ENCODE measurements at places on chromosomes 4 and X.

DNA sequence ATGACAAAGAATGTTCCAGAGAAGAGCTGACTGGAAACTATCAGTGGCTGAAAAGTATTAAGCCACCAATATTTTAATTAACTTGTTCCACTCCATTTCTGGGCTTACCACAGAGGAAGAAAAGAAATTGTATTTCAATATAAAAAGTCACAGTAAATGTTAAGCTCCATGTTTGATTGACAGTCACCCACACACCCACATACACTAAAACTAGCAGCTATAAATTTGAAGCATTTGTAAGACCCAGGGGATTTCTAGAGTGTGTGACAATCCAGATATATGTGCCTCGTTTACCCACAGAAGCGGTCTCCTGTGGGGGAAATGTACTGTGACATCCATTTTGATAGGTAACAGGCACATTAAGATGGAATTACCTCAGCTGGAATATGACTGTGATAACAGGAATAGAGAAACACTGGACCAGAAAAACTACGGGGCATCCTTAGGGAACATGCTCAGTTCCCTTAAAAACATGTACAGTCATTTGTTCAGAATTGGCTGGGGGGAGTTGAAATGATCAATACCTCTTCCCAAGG lies 39.0 kb upstream of the RASGEF1B start:
- no peak for DNase-seq

- DNase-seq: no peak
These were observed 891 bp downstream of the XK start for GRCh38 chrX:37686369-37686995.

GRCh38 chr4:126086041-126086440 lies 771.3 kb downstream of the FAT4 start:
- no peak for DNase-seq

DNA sequence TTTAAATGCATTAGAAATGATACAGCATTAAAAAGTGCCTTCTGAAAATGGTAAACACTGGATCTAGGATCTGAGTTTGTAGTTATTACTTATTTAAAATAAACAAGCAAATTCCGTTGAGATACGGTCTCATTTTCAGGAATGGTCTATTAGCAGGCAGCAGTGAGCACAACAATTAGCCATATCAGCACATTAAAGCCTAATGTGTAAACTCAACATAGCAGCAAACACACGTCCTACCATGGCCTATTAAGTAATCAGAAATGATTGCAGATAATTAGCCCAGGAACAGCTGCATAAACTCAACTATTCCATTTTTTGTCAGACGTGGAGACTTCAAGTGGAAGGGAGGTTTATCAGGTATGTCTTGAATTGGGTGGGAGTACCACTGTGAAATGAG lies 61.8 kb downstream of the NEIL3 start:
- no peak for DNase-seq

- no peak for DNase-seq
These were observed 73.9 kb downstream of the INTS12 start for GRCh38 chr4:105634402-105635080.

DNA sequence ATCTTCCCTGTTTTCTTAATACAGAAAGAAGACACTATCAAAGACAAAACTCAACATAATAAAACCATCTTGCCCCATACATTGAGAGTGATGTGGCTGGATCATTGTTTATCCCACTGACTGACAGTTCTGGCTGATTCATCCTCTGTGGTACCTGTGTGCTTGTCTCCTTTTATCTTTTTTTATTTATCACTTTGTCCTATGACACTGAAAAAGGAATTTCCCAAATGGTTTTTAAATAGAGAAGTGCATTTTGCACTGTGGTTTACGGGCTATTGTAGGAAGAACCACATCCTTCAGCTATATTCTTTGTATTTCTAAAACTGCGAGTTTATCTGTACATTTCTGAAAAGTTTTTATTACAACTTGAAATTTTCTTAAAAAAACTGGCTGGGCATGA lies 15.0 kb downstream of the TTC29 start:
- no peak for DNase-seq

DNA sequence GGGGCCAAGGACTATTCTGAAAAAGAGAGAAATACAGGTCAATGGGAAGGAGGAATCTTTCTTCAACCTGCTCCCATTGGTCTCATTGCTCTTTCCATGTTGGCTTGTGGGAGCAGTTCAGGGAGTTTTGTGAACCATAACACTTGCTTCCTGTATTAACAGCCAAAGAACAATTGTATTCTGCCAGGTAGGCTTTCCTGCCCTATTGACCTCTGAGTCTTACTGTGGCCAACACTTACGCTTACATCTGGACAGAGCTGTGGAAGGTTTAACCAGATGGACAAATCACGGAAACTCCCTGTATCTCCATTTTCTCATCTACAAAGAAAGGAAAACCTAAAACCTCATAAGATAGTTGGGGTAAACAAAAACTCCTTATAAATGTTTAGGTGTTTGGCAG lies 30.7 kb downstream of the MID1IP1 start:
- DNase-seq: no peak

DNA sequence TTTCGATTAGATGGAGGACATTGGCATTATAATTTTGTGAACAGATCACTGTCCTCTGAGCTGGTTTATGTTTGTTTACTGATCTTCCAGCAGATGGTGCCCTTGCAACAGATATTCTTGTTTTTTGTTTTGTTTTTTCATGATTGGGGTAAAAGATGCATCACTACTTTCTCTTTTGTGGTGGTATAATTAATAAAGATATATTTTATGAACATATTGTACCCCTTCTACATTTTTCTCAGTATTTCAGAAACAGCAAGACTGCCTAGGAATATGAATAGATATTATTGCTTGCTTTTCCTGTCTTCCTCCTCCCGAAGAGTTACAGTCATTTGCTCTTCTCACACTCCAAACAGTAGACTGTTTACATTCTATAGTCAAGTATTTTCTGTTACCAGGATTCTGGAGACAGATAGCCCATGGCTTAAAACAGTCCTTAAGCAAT lies 905.2 kb downstream of the TRAM1L1 start:
- no peak for DNase-seq
